ENCODE measurements at places on chromosomes 3 and 15. TPM values are rescaled to one million over a fixed set of nuclear protein-coding genes. Genes with fewer than 3 reads are reported as not detected.

TF gene
- total RNA-seq: 1.3 TPM

FSD2 gene
- not detected for total RNA-seq

LTK gene
- 15.1 TPM for total RNA-seq

SAMMSON gene
- total RNA-seq: not detected

IP6K2 gene
- total RNA-seq: 44.2 TPM

ANKDD1A gene
- 6.0 TPM for total RNA-seq

DNA sequence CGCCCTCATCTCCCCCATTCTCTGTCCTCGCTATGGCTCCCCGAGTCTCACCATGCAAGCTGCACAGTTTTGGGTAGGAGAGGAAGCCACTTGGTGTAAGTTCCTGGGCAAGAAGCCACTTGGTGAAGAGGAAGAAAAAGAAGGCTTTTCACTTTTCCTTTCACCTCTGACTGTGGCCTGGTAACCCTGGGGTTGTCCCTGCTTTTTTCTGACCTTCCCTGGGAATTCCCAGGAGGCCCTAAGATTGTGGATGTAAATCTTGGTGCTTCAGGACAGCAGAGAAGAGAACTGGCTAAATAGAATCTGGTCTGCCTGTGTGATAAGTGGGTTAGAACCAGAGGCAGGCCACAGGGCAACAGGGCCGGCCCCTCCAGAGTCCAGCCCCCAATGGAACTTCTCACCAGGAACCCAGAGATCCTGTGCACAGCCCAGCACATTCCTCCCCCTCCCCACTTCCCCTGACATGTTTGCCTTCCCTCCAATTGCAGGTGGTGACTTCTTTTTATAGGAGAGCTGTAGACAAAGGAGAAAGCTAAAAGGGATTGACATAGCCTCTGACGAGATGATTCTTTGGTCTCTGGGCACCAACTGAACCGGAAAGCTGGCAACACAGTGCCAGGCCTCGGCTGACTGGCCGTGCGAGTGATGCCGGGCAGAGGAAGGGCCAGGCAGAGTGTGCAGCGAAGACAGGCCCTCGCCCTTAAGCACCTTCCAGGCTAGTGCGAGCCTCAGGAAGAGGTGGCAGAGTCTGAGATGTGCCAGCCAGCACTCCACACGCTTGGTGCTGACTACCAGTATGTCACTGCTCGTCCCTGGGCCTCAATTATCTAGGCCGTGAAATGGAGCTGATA lies 19.4 kb upstream of the SKOR1 start:
- no peaks in the 10 kb centered on the region for H3K36me3 ChIP-seq
- no peak overlapping the region for H3K4me3 ChIP-seq
- no peaks in the 10 kb centered on the region for H3K4me1 ChIP-seq
- no peak overlapping the region for H3K27ac ChIP-seq
- DNase-seq: no peak

DNA sequence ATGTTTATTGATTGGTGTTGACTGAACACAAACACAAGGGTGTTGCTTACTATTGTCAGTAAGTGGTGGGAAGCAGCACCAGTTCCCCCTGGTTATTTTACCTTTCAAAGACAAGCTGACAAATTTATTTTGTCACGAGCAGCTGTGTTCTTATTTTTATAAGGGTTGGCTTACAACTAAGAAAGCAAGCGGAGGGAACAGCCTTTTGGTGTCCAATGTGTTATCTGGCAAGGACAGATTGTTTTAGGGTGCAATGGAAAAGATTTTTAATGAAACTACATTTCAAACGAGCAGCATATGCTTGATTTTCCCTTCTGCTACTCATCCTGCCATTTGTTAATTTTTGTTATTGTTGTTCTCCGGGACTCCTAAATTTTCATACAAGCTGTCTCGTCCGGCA lies 920.6 kb upstream of the CFAP20DC start:
- H3K36me3 ChIP-seq: no peaks in the 10 kb centered on the region
- H3K4me1 ChIP-seq: no peaks in the 10 kb centered on the region
- H3K27ac ChIP-seq: no peak overlapping the region
- no peak overlapping the region for H3K4me3 ChIP-seq

DNA sequence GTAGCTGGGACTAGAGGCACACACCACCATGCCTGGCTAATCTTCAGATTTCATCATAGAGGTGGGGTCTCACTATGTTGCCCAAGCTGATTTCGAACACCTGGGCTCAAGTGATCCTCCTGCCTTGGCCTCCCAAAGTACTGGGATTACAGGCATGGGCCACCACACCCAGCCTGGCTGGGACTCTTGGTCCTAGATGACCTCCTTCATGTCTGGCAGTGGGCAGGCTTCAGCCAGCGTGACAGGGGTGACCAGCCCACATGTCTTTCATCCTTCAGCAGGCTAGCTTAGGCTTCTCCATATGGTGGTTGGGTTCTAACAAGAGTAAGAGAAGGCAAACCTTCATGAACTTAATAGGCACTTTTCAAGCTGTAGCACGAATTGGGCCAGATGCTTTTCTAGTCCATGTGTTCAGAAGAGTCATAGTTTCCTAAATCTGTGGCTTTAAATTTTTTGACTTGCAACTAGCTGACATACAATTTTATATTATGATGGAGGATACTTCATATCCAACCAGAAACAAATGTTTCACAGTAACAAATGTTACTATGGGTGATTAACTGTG lies 7.6 kb downstream of the GPD1L start:
- no peaks in the 10 kb centered on the region for H3K27me3 ChIP-seq
- no peak overlapping the region for H3K4me3 ChIP-seq
- no peak for DNase-seq
- H3K4me1 ChIP-seq: peaks cover 38% of the 10 kb centered on the region
- H3K36me3 ChIP-seq: no peaks in the 10 kb centered on the region

- no peak for DNase-seq
- no peak overlapping the region for H3K27ac ChIP-seq
- no peaks in the 10 kb centered on the region for H3K27me3 ChIP-seq
- H3K36me3 ChIP-seq: no peaks in the 10 kb centered on the region
- no peaks in the 10 kb centered on the region for H3K4me1 ChIP-seq
These were observed 69.2 kb downstream of the MAP2K5 start for GRCh38 chr15:67611370-67612369.
